ENCODE measurements at places on chromosomes 7 and 10. TPM values are rescaled to one million over a fixed set of nuclear protein-coding genes. Genes with fewer than 3 reads are reported as not detected.

The ABCB4 gene
- not detected for total RNA-seq

GRCh38 chr10:26738301-26738911 lies 40.9 kb downstream of the PDSS1 start:
- no peaks in the 10 kb centered on the region for H3K4me1 ChIP-seq
- no peaks in the 10 kb centered on the region for H3K27me3 ChIP-seq
- no peak overlapping the region for H3K4me3 ChIP-seq
- no peak for DNase-seq
- H3K27ac ChIP-seq = no peak overlapping the region
- peaks cover 74% of the 10 kb centered on the region for H3K36me3 ChIP-seq

DNA sequence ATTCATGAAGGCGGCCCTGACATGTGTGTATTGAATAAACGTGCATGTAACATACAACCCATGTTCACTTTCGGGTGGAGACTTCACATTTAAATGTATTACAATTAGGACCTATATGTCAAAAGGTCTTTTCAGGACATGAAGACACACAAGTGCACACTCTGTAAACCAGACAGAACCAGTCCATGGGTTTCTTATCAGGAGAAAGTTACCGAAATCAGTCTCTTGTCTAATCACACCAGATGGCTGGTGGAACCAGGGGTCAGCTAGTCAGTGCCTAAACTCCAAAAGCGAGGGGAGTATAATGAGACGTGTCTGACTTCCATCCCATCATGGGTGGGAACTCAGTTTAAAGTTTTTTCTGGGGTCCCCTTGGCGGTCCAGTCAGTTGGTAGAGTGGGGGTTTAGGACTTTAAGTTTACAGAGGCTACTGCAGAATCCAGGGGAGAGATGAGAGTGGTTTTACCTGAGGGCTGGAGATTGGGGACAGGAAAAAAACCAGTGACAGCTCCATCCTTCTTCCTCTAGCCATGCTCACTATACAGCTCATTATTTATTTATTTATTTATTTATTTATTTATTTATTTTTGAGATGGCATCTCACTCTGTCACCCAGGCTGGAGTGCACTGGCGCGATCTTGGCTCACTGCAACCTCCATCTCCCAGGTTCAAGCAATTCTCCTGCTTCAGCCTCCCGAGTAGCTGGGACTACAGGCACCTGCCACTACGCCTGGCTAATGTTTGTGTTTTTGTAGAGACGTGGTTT lies 251.3 kb upstream of the LYZL1 start:
- no peak overlapping the region for H3K27ac ChIP-seq
- no peaks in the 10 kb centered on the region for H3K4me1 ChIP-seq
- no peaks in the 10 kb centered on the region for H3K36me3 ChIP-seq
- no peaks in the 10 kb centered on the region for H3K27me3 ChIP-seq

The KIAA1549 gene
- 3.9 TPM for total RNA-seq

- no peaks in the 10 kb centered on the region for H3K27me3 ChIP-seq
- H3K27ac ChIP-seq = no peak overlapping the region
- H3K4me1 ChIP-seq = peaks cover 9% of the 10 kb centered on the region
- H3K36me3 ChIP-seq = no peaks in the 10 kb centered on the region
- no peak for DNase-seq
These were observed 181.8 kb downstream of the MACC1 start for GRCh38 chr7:20035279-20035875.
